Stimulated activated CD8-positive, alpha-beta memory T cell treated with anti-CD3 and anti-CD28 coated beads, Interleukin-7, amount 100 ng/mL, for 24 hours (primary cell): ENCODE measurements at places on chromosomes 5 and 9.

DNA sequence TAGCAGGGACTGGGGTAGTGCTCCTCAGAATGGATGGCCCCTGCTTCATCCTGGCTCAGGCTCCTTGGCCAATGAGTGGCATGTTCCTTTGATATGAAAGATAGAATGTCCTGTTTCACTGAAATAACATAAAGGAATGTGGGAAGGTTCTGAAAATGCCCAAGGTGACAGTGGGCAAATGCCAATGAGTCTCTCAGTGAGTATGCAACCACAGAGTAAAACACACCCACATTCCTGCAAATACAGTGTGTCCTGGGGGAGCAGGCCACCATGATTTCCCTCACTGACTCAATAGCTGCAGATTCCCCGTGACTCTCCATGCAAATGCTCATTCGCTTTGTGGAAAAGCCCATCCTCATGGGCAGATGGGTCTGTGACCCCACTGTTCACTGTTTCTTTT, 36.4 kb downstream of the ZNF366 start:
- DNase-seq: no peak

- no peak for DNase-seq
Observed at GRCh38 chr5:54305737-54306136, 4.6 kb downstream of the ARL15 start.

DNA sequence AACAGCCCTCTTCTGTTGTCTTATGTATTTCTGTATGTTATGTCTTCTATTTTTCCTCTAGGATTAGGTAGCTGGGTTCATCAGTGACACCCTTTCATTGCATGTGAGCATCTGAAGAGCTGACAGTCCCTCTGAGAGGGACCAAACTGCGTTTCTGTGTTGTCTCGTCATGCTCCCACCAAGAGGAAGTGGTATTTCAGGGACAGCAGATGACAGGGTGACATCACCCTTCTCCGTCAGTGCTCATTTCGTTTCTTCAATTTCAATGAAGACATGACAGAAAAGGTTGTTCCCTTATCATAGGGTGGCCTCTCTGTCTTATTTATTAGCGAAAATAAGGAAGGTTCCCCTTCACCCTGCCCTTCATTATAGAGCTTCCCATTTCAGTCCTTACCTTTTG, 225.9 kb upstream of the NR4A3 start:
- no peak for DNase-seq

- no peak for DNase-seq
Observed at GRCh38 chr9:88270413-88270812, 117.8 kb upstream of the SPIN1 start.

DNA sequence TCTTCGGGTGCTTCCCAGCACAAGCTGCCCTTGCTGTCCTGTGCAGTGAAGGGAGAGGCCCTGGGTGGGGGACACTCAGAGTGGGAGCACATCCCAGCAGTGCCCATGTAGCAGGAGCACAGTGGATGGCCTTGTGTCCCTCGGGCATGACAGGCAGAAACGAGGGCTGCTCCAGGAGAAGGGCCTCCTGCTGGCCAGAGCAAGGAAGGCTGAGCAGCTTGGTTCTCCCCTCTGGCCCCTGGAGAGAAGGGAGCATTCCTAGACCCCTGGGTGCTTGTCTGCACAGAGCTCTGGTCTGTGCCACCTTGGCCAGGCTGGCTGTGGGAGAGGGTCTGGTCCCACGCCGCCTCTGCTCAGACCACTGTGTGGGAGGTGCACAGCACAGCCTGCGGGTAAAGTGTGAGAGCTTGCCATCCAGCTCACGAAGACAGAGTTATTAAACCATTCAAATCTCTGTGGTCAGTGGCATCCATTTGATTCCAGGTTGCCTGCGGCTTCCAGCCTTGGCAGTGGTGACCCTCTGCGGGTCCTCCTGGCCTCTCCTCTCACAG, 18.3 kb downstream of the FBXW5 start:
- no peak for DNase-seq

- no peak for DNase-seq
Observed at GRCh38 chr9:137049544-137050449, 3.8 kb upstream of the NPDC1 start.
